Right ventricle myocardium superior (tissue), 1 donor: ENCODE measurements at places on chromosomes 7 and 10.

- DNase-seq, result no peak
These were observed 23.1 kb downstream of the RPA3 start for GRCh38 chr7:7695111-7695817.

DNA sequence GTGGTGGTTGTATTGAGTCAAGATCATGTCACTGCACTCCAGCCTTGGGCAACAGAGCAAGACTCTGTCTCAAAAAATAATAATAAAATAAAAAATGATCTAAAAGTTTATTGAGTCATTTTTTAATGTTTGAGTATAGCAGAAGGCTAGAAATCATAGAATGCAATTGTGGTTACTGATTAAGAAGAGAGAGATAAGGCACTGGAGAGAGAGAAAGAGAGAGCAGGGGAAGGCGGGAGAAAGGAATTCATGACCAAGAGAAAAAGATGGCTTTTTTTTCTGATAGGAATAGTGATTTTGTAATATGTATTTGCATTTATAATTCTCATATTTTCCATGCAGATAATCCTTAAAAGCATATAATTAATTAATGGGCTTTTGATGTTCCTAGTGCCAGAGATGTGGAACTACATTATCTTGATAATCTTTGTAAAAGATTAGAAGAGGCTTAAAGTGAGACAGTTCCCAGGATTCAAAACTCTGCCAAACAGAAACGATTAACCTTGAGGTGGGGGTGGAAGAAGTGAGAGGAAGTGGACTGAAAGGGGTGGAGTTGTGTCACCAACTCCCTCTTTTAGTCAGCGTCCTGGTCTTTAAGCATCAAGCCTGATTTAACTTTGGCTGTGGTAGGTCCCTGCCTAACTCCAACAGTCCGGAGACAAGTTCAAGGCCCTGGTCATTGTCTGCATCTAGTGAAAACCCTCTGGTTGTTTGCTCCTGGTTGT lies 76.2 kb downstream of the CHN2 start:
- no peak for DNase-seq

GRCh38 chr10:25902002-25902401 lies 32.0 kb upstream of the MYO3A start:
- DNase-seq, result no peak

- DNase-seq, result no peak
These were observed 261.0 kb upstream of the MKLN1 start for GRCh38 chr7:131066635-131067034.

DNA sequence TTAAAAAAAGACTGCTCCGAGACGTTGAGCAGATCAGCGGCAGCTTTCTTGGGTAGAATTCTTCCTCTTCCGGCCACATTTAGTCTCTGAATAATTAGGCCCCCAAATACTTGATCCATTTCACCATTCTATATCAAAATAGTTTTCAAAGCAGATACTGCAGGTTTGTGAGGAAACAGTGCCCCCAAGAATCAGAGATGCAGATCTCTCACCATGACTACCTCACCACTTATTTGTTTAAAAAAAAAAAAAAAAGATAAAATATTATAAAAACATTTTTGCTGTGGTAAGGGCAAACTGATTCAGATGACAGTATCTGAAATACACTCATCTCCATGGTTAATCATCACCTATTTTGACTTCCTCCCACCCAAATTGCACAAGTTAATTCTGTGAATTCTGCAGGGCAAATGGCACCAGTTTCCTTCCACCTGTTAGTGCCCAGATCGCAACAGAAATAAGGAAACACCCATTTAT lies 210.4 kb downstream of the FAM107B start:
- DNase-seq, result no peak

- no peak for DNase-seq
These were observed 27.7 kb upstream of the TM9SF3 start for GRCh38 chr10:96614515-96614914.

- no peak for DNase-seq
These were observed 36.9 kb upstream of the FAM20C start for GRCh38 chr7:155469-155900.
